ENCODE measurements at places on chromosomes 5 and 9.

GRCh38 chr9:136470792-136471469, 11.9 kb downstream of the SEC16A start:
- no peak for DNase-seq
- H3K4me1 ChIP-seq = no peaks in the 10 kb centered on the region
- no peak overlapping the region for H3K4me3 ChIP-seq
- no peaks in the 10 kb centered on the region for H3K27me3 ChIP-seq

DNA sequence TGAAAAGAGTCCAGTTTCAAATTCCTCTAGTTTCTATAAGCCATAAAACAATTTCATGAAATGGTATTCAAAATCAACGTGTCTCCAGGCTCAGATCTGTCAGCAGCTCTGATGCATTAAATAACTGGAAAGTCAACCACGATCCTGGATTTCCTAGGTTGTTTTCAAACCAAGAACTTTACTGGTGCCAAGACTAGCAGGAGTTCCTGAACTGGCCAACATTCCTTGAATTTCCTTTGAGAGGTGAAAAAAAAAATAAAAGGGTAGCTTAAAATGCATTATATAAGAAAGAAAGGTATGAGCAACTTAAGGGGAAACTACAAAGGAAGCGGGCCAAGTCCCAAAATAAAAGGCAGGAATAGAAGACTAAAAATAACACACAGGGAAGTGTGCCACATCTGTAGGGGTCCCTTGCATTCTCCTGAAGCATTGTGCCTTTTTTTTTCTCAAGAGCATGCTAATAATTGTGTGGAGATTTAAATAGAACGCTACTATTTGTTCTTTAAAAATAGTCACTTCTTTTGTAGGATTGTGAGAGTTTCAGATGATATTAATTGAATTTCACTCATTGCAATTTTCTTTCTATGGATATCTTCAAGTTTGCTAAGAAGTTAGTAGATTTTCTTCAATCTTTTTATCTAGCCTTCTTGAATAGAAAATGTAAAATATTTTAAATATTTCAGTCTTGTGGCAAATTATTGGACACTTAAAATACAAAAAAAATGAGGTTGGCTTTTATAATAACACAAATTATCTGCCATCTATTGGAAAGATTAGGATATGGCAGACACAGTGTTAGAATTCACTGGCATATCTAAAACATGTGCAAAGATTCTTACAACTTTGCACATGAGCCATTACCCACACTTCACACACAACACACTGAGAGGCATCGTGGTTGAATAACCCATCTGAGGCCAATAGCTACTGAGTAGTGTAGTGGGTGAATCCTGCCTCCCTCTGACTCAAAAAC, 15.3 kb downstream of the ESM1 start:
- no peaks in the 10 kb centered on the region for H3K27me3 ChIP-seq
- H3K27ac ChIP-seq = no peak overlapping the region
- H3K36me3 ChIP-seq = no peaks in the 10 kb centered on the region
- H3K4me1 ChIP-seq = no peaks in the 10 kb centered on the region
- no peak overlapping the region for H3K4me3 ChIP-seq
- no peak for DNase-seq

- no peaks in the 10 kb centered on the region for H3K4me1 ChIP-seq
- no peak for DNase-seq
- H3K27me3 ChIP-seq = no peaks in the 10 kb centered on the region
- no peak overlapping the region for H3K4me3 ChIP-seq
- H3K36me3 ChIP-seq = no peaks in the 10 kb centered on the region
These were observed 60.5 kb downstream of the PTCD2 start for GRCh38 chr5:72380492-72381274.

DNA sequence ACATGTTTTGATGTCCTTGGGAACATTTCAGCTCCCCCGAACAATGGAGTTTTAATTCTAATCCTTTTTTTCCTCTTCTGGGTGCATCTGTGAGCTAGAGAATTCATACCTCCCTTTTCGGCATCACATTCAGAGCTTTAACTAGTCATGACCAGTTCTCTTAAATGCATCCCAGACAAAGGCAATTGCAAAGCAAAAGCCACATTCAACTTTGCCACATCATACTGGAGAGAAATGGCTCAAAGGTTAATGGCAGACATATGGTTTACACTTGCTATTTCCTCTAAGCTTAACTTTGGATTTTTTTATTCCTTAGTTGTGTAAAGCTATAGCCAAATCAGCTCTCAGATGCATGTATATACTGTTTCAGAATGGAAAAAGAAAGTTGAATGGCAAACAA, 153.3 kb downstream of the ESM1 start:
- H3K4me3 ChIP-seq = no peak overlapping the region
- no peaks in the 10 kb centered on the region for H3K36me3 ChIP-seq
- no peaks in the 10 kb centered on the region for H3K27me3 ChIP-seq
- H3K27ac ChIP-seq = no peak overlapping the region
- H3K4me1 ChIP-seq = no peaks in the 10 kb centered on the region
- no peak for DNase-seq

- no peak overlapping the region for H3K27ac ChIP-seq
- H3K4me1 ChIP-seq = no peaks in the 10 kb centered on the region
- DNase-seq = no peak
These were observed 104.3 kb downstream of the SEMA5A start for GRCh38 chr5:9441610-9442009.

- no peak for DNase-seq
- H3K36me3 ChIP-seq = no peaks in the 10 kb centered on the region
These were observed 129.1 kb downstream of the FANCC start for GRCh38 chr9:95188459-95188858.

DNA sequence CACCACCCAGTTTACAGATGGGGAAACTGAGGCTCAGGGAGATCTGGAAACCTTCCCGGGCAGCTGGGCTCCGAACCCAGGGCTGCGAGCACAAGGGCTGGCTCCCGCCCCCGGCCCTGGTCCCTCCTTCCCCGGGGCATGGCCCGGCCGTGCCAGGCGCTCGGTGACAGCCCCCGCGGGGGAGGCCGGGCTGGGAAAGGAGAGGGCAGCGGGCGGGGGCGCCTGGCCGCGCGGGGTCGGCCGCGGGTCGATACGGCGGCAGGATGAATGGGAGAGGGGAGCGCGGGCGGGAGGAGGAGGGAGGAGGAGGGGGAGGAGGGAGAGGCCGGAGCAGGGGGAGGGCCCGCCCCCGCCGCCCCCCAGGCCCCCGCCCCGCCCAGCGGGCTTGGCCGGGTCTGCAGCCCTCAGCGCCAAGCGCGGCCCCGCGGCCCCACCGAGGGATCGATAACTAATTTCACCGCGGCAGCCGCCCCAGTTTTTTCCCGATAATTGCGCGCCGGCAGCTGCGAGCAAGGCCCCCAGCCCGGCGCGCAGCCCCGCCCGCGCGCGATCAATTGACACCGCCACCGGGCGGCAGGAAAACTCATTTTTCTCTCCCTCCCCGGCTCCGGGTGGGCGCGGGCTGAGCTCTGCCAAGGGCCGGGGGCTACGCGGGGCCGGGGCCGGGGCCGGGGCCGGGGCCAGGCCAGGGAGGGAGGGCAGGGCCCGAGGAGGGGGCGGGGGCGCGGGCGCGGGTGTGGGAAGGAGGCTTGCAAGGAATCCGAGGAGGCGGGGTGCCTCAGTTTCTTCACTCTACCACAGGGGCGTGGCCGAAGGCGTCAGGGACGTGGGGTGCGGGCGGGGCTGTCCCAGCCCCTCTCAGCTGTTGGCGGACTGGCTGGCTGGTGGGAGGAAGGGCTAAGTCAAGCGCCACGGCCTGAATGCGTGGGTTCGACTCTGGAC, 52.1 kb downstream of the C9orf50 start:
- DNase-seq = peak; percentile 72
- H3K27me3 ChIP-seq = no peaks in the 10 kb centered on the region
- peaks cover 21% of the 10 kb centered on the region for H3K4me1 ChIP-seq
- H3K27ac ChIP-seq = no peak overlapping the region

DNA sequence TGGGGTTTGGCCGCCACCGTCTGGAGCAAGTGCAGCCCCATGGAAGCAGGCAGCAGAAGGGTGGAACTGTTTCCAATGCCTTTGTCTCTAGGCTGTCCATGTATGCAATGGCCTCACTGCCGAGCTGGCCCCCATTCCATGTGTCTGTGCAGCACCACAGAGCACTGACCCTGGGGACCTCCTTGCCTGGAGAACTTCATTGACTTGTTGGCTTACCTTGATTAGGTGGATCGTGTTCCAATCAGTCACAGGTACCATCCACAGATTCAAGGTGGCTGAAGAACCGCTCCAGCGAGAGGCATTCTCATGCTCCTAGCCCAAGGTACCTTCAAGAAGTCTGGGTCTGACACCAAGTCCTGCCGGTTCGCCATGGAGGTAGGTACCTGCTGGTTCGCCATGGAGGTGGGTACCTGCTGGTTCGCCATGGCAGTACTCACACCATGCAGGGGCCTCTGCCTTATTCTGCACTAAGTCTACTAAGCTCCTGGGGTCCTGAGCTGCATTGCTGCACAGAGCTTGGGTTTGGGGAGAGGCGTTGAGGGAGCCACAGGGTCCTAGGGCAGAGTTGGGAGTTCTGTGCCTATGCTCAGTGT, 358.3 kb upstream of the IRX1 start:
- H3K27ac ChIP-seq = no peak overlapping the region
- H3K27me3 ChIP-seq = no peaks in the 10 kb centered on the region
- H3K36me3 ChIP-seq = no peaks in the 10 kb centered on the region
- no peak overlapping the region for H3K4me3 ChIP-seq

DNA sequence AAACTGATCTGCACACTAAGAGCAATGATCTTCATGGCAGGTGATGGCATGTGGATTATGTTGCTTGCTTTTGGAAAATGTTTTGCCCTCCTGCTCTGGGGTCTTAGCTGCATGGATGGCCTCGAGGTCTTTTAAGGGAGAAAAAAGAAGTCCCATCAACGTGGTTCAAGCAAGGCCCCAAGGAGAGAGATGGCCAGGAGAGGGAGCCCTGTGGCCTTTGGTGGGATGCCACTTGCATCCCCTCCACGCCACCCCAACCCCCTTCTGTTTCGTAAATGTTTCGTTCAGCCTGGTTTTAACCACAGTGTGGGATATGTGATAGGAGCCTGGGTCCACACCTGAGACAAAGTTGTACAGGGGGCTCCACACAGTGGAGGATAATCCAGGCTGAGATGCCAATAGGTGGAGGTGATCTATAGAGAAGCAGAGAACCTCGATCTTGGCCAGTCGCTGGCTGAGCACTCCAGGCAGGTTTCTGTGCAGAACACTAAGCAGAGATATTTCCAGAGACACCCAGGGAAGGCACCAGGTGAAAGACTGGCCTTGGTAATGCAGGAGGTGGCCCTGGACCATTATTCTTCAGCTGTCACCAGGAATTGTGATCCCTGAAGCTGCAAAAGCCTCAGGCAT, 25.8 kb upstream of the FRRS1L start:
- no peaks in the 10 kb centered on the region for H3K4me1 ChIP-seq
- no peaks in the 10 kb centered on the region for H3K27me3 ChIP-seq
- H3K4me3 ChIP-seq = no peak overlapping the region
- no peak overlapping the region for H3K27ac ChIP-seq
- DNase-seq = peak; percentile 31
- no peaks in the 10 kb centered on the region for H3K36me3 ChIP-seq

- no peak overlapping the region for H3K4me3 ChIP-seq
- no peak for DNase-seq
- H3K27ac ChIP-seq = no peak overlapping the region
- H3K27me3 ChIP-seq = no peaks in the 10 kb centered on the region
- H3K4me1 ChIP-seq = peaks cover 2% of the 10 kb centered on the region
- no peaks in the 10 kb centered on the region for H3K36me3 ChIP-seq
These were observed 58.2 kb downstream of the ZNF618 start for GRCh38 chr9:113934167-113934828.

DNA sequence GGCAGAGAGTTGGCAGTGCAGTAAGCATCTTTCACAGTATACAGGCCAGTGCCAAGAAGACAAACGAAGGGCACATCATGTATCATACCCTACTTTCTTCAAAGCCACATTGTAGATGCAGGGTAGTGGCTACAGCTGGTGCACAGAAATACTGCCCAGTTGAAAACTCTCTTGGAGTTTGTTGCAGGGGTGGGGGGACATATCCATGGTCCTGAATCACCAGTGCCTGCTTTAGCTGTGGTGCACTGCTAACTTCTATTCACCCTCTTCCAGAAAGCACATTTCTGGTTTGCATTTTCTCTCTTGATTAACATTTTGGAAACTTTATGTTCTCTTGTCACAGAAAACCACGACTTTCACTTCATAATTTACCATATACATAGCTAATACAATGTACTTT, 196.6 kb downstream of the PAPPA start:
- H3K27me3 ChIP-seq = no peaks in the 10 kb centered on the region
- no peaks in the 10 kb centered on the region for H3K4me1 ChIP-seq

DNA sequence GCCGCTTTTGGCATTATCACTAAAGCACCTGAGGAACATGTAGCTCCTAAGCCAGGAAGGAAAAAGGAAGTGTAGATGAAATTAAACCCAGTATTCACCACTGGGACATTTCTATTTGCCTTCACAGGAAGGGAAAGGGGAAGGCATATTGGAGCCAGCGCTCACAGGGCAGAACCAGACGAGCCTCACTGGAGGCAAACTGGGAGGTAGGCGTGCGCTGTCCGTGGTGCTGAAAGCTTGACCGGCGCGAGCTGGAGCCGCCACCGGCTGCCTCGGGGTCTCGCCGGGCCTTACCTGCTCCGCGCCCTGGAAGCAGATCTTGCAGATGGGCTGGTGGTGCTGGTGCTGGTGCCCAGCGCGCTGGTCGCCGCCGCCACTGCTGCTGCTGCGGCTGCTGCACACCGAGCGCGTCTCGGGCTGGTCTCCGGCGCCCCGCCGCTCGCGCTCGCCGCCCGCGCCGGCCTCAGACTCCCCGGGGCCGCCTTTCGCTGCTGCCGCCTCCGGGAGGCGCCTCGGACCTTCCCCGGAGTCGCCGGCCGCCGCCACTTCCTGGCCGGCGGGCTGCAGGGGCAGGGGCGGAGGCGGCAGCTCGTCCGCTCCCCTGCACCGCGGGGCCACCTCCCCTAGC, 732 bp downstream of the MARCHF11 start:
- peak overlapping the region; percentile 68 for H3K4me3 ChIP-seq
- no peaks in the 10 kb centered on the region for H3K36me3 ChIP-seq
- H3K4me1 ChIP-seq = no peaks in the 10 kb centered on the region
- H3K27ac ChIP-seq = no peak overlapping the region
- peak; percentile 97 for DNase-seq

Data from H1 (cell line).